ENCODE measurements at places on chromosomes 16 and 17.
A peak's percentile ranks its signal among the peaks of the same experiment; 100 is the strongest.

DNA sequence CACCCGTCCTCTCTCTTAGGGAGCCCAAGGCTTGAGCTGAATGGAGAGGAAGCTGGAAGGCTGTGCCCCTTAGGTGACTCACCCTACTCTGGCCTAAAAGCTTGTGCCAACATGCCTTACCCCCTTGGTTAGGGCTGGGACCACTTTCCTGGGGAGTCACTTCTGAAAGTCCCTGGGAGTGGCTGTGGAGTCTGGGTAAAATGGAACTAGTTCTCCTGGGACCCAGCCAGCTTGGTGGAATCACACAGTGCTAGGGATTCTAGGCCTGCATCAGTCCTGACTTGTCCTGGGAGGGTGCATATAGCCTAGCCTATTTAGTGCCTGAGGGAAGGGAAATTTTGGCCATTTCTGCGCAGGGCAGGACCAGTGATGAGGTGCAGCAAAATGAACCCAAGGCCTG, 10.5 kb downstream of the MMP28 start:
- H3K4me3 ChIP-seq, result no peak overlapping the region

- H3K27ac ChIP-seq, result no peak overlapping the region
- no peaks in the 10 kb centered on the region for H3K4me1 ChIP-seq
These were observed 48.6 kb upstream of the ZNF423 start for GRCh38 chr16:49904348-49905062.

DNA sequence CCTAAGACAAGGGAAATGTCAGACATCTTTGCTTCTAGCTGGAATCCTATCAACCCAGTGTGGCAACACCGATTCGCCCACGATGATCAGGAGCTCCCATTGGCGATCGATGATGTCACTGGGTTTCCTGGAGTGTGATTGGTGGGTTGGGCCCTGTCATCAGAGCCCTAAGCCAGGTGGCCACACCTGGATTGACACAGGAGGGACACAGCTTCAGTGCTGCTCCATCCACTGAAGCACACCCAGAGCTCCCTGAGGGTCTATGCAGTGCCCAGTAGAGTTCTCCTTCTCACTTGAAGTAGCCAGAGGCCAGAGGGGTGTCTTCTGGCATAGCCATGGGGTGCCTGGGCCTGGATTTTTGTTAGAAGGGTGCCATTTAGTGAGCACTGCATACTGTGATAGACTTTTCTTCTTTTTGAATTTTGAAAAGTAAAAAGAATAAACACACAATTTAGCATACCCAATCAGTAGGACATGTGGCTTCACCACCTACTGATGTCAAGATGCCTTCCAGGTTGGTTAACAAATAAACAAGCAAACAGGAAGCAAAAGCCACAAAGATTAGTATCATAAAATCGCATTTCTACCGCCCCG, 77.6 kb downstream of the CMIP start:
- no peaks in the 10 kb centered on the region for H3K36me3 ChIP-seq
- no peak overlapping the region for H3K4me3 ChIP-seq
- no peaks in the 10 kb centered on the region for H3K27me3 ChIP-seq
- no peak for DNase-seq
- H3K27ac ChIP-seq, result no peak overlapping the region

GRCh38 chr16:84617041-84617790, 662 bp downstream of the COTL1 start:
- H3K4me1 ChIP-seq, result peaks cover 18% of the 10 kb centered on the region
- no peak for DNase-seq
- no peaks in the 10 kb centered on the region for H3K27me3 ChIP-seq
- H3K36me3 ChIP-seq, result no peaks in the 10 kb centered on the region
- H3K27ac ChIP-seq, result no peak overlapping the region
- H3K4me3 ChIP-seq, result peak overlapping the region; percentile 84

GRCh38 chr17:80877729-80878303, 113.8 kb upstream of the CHMP6 start:
- no peak for DNase-seq
- no peak overlapping the region for H3K27ac ChIP-seq
- peaks cover 25% of the 10 kb centered on the region for H3K36me3 ChIP-seq

- no peaks in the 10 kb centered on the region for H3K36me3 ChIP-seq
- peak; percentile 47 for DNase-seq
- H3K27ac ChIP-seq, result no peak overlapping the region
- peaks cover 2% of the 10 kb centered on the region for H3K27me3 ChIP-seq
- H3K4me1 ChIP-seq, result peaks cover 10% of the 10 kb centered on the region
These were observed 2.8 kb upstream of the ALDH3A2 start for GRCh38 chr17:19645734-19646201.

- no peak overlapping the region for H3K4me3 ChIP-seq
- no peaks in the 10 kb centered on the region for H3K27me3 ChIP-seq
- no peak overlapping the region for H3K27ac ChIP-seq
- no peak for DNase-seq
- peaks cover 15% of the 10 kb centered on the region for H3K36me3 ChIP-seq
These were observed 24.0 kb upstream of the ALDH3A1 start for GRCh38 chr17:19771971-19772630.

DNA sequence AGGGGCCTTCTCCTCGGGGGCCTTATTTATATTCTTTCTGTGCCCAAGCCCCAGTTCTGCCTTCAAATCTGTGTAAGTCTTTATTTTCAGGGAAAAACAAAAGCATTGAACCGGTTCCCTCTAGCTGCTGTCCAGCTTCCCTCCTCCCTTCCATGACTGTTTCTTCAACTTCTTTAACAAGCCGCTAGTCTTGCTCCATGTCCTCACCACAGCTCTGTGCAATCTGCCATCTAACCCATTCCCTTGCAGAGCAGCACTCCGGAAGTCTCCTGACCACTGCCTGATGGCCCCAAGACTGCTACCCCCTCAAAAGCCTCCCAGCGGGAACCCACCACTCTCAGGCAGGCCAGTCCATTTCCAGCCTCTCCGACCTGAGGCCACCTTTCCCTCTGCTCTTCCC, 16.9 kb downstream of the EMC8 start:
- H3K27ac ChIP-seq, result no peak overlapping the region
- H3K4me1 ChIP-seq, result no peaks in the 10 kb centered on the region
- no peak for DNase-seq
- peaks cover 67% of the 10 kb centered on the region for H3K36me3 ChIP-seq

DNA sequence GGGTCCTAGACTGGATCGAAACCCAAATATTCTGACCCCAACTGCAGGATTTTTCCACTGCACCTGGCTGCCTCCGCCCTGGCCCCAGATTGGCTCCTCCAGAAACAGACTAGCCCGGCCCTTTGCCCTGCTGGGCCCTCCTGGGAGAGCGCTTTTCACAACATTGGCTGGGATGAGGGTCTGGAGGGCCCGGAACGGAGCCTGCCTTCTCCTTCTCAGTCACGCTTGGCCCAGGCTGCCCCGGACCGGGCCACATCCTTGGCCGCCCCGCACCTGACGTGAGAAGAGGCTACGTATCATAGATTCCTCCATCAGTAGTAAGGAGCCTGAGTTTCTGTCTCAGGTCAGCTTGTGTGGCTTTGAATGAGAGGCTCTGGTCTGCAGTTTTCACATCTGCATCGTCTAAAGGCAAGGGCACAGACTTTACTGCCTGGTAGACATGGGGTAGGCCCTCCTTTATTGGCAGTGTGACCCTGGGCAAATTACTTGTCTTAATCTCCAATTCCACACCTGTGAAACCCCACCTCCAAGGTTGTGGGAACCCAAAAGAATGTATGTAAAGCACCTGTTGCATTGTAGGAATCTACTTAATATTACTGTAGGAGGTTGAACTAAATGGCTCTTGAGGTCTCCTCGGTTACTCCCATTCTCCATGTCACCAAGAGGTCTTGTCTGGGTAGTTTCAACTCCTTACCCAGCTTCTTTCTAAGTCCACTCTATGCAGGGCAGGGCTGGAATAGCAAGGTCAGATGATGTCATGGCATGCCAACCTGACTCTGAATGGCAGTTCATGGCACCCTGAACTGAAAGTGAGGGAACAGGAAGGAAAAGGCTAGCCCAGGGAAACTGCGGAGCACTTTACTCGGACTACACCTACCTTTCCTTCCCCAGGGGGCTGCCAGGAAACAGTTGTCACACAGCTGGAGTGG, 661 bp downstream of the LRRC3C start:
- no peak for DNase-seq
- H3K36me3 ChIP-seq, result peaks cover 3% of the 10 kb centered on the region
- H3K4me3 ChIP-seq, result peak overlapping the region; percentile 73
- peaks cover 37% of the 10 kb centered on the region for H3K4me1 ChIP-seq

- H3K36me3 ChIP-seq, result no peaks in the 10 kb centered on the region
- H3K27me3 ChIP-seq, result no peaks in the 10 kb centered on the region
- peaks cover 9% of the 10 kb centered on the region for H3K4me1 ChIP-seq
- H3K4me3 ChIP-seq, result no peak overlapping the region
These were observed 14.4 kb upstream of the MRPS23 start for GRCh38 chr17:57864273-57864672.

- H3K27ac ChIP-seq, result no peak within 1 kb of the TSS
- no peaks in the 10 kb centered on the region for H3K36me3 ChIP-seq
- H3K4me3 ChIP-seq, result peak within 1 kb of the TSS; percentile 80
- H3K27me3 ChIP-seq, result no peaks in the 10 kb centered on the region
- H3K4me1 ChIP-seq, result peaks cover 15% of the 10 kb centered on the region
These were observed at the start of gene CDYL2 for GRCh38 chr16:80804526-80805383. Gene CDYL2 (minus strand): TSS chr16:80804598. CDS start chr16:80804173, 425 bp downstream.

- H3K27me3 ChIP-seq, result no peaks in the 10 kb centered on the region
- H3K36me3 ChIP-seq, result no peaks in the 10 kb centered on the region
- H3K4me3 ChIP-seq, result no peak overlapping the region
- peaks cover 2% of the 10 kb centered on the region for H3K4me1 ChIP-seq
- DNase-seq, result no peak
These were observed 32.9 kb downstream of the KSR1 start for GRCh38 chr17:27489045-27489715.

DNA sequence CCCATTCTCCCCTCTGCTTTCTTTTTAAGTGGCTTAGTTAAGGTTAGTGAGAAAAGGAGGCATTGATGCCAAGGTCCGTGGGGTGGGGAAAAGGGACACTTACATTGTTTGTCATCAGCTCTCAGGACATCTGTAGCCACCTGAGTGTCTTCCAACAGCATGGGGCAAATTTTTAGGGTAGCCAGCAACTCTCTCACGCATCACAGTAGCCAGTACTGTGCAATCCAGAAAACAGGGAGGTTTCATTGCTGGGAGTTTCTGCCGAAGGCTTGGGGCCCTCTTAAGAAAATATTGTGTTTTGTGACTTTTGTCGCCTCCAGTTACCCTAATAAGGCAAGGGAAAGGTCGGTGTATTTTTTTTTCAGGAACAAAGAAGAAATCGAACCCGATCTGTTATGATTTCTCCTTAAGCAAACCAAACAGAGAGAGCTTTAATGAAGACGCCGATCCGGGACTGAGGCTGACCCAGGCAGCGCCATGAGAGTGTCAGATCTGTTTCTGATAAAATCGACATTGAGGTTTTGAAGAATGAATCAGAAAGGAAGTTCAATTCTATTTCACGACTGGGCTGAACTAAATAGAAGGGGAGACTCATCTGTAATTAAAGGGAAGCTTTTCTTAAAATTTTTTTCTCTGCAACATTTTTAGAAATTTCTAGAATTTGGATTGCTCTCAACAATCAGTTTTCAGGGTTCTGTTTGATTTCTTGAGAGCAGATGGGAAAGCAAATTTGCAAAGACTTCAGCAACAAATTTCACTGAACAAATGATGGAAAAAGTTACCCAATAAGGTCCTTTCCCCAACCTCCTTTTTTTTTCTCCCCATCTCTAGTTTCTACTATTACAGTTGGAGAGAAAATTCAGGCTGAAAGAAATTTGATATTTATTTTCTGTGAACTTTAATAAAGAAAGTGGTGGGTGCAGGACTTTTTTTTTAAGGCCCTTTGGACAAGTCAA, 144.7 kb upstream of the IRX3 start:
- H3K27ac ChIP-seq, result no peak overlapping the region
- no peaks in the 10 kb centered on the region for H3K4me1 ChIP-seq
- H3K4me3 ChIP-seq, result no peak overlapping the region
- peaks cover 18% of the 10 kb centered on the region for H3K27me3 ChIP-seq

DNA sequence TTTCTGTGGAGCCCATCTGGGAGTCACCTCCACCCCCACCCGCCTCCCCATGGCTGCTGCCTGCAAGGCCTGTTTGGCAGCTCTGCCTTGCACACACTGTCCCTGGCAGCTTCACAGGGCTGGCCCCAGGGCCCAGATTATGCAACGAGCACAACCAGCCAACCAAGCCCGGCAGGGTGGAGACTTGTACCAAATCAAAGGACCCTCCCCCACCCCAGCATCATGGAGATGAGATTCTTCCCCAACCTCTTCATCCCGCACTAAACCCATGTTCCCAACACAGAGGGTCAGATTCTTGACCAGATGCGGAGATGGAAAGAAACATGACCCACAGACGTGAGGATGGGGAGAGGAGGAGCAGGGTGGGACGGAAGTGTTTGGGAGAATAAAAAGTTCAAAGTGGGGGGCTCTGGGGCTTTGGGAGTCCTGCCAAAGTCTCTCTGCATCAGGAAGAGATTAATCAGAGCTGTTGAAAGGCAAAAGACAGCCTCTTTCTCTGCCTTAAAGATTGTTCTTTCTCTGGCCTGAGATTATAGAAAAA, 3.8 kb downstream of the SMARCD2 start:
- H3K4me3 ChIP-seq, result no peak overlapping the region
- no peaks in the 10 kb centered on the region for H3K27me3 ChIP-seq
- H3K27ac ChIP-seq, result no peak overlapping the region
- peaks cover 41% of the 10 kb centered on the region for H3K36me3 ChIP-seq

GRCh38 chr17:78925234-78925633, at the start of gene TIMP2:
Gene TIMP2 (minus strand): TSS chr17:78925387. CDS start chr17:78925088, 299 bp downstream.
- H3K36me3 ChIP-seq, result no peaks in the 10 kb centered on the region
- peak; percentile 89 for DNase-seq
- H3K4me3 ChIP-seq, result peak within 1 kb of the TSS; percentile 80
- H3K27ac ChIP-seq, result no peak within 1 kb of the TSS
- H3K27me3 ChIP-seq, result no peaks in the 10 kb centered on the region

DNA sequence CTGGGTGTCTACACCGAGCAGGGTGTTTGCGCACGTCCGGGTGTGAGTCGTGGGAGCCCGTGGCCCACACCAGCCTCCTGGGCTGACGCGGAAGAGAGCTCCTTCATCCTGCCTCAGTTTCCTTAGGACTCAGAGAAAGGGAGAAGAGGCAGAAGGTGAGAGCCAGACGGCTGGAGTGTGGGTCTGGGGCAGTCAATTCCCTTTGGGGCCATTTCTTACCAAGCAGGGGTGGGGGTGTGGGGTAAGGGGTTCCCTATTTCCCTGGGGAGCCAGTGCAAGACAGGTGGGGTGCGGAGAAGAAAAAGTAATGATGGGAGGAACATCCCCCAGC, 831 bp downstream of the CA7 start:
- H3K4me3 ChIP-seq, result peak overlapping the region; percentile 71
- no peaks in the 10 kb centered on the region for H3K36me3 ChIP-seq
- H3K27me3 ChIP-seq, result no peaks in the 10 kb centered on the region

DNA sequence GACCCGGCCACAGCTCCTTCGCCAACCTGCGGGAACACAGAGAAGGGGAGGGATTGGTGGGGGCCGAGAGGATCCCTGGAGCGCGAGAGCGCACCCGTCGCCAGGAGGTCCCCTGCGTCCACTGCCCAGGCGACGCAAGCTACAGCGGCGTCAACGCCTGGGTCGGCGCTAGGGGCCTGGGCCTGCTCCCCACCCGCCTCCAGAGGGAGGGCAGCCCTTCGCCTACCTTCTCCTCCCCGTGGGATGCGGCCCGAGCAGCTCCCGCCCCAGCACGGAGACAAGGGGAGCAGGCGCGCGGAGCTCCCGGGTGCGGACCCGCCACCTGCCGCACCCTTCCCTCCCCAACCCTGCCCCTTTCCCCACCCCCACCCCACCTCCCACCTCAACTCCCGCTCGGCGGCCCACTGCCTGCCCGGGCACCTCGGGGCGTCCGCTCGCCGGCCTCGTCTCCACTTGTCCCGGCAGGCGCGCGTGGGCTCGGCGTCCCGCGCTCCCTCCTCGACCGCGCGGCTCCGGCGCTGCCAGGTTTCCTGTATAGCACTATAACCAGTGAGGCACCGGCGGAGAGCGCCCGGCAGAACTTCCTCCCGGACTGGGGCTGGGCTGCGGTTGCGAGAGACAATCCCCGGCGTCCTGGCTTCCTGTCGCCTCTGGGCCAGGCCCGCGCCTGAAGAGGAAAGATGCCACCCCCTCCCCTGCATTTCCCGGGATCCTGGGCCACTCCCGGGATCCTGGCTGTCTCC, 119.1 kb upstream of the SMURF2 start:
- peak overlapping the region; percentile 62 for H3K4me3 ChIP-seq
- peaks cover 62% of the 10 kb centered on the region for H3K4me1 ChIP-seq
- H3K27ac ChIP-seq, result no peak overlapping the region
- peak; percentile 71 for DNase-seq
- peaks cover 6% of the 10 kb centered on the region for H3K27me3 ChIP-seq
